ENCODE measurements at places on chromosomes 6 and 20. TPM values are rescaled to one million over a fixed set of nuclear protein-coding genes. Genes with fewer than 3 reads are reported as not detected.

- DNase-seq, result no peak
Observed at GRCh38 chr20:38110525-38111178, 54.4 kb downstream of the TGM2 start.

- DNase-seq, result no peak
Observed at GRCh38 chr6:152636609-152637295, 410 bp downstream of the SYNE1 start.

DNA sequence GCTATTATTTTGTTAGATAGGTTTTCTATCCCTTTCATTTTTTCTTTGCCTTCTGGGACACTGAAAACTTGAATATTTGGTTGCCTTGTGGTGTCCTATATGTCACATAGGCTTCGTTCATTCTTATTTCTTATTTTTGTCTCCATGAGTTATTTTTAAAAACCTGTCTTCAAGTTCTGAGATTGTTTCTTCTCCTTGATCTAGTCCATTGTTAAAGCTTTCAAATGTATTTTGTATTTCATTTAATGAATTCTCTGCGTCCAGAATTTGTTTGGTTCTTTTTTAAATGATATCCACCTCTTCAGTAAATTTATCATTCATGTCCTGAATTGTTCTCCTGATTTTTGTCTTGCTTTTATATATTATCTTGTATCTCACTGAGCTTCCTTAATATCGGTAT, 243.2 kb upstream of the BMP2 start:
- DNase-seq, result no peak

- no peak for DNase-seq
Observed at GRCh38 chr6:84785671-84786070, 21.3 kb upstream of the TBX18 start.

DNA sequence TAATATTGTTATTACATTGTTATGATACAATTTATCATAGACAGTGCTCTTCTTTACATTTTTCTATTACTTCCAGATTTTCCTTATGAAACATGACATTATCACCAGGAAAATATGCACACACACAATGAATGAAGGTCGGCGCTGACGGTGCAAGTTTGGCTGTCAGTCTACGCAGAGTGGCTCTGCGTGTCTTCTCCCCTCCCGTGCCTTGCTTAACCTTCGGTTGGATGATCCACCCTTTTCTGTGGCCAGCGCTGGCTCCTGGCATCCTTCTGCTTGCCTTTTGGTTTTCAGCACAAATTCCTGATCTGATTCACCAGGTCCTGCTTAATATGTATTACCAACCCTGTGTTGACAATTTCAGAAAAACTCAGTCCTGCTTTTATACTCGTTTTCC, 157.4 kb downstream of the TSHZ2 start:
- no peak for DNase-seq

DNA sequence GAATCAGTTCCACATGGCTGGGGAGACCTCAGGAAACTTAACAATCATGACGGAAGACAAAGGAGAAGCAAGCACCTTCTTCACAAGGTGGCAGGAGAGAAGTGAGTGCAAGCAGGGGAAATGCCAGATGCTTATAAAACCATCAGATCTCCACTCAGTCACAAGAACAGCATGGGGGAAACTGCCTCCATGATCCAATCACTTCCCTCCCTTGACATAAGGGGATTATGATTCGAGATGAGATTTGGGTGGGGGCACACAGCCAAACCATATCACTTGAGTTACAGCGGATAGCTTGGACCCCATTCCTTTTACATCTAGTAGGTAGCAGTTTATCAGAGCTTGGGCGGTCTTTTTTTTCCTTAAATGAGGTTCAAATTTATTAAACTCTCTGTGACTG, 19.1 kb downstream of the AFDN start:
- no peak for DNase-seq

GRCh38 chr20:21230686-21231085, 72.4 kb upstream of the XRN2 start:
- no peak for DNase-seq

DNA sequence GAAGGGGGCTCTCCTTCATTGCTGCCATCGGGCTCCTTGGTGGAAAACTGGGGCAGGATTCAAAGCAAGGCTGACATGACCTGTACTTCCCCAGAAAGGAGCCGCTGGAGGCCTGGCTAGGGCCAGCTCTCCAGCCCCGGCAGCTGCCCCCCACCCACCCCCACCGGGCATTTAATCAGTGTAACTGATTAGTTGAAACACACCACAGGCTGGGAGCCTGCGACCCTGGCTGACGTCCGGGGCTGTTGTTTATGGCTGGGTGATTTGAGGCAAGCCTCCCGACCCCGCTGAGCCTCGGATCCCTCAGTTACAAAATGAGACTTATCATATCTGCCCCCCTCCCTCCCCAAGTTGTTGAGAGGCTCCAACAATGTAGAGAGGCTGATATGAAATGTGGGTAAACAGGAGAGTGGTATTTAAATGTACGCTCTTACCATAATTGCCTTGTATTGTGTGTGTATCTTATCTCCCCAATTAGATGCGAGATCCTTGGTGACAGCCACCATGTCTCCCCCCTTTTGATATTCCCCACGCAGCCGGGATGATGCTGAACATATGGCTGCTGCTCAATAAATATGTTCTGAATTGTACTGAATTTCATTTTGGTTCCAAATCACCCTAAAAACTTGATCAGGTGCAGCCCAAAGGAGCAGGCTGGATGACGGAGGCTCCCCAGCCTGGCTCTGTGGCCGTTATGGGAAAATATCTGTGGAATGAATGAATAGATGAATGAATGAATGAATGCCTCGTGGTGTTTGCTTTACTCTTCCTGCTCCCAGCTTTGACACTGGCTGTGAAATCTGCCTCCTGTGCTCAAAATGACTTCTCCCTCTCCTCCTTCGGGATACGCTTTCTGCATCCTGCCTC, 31.8 kb upstream of the APCDD1L start:
- DNase-seq, result no peak

DNA sequence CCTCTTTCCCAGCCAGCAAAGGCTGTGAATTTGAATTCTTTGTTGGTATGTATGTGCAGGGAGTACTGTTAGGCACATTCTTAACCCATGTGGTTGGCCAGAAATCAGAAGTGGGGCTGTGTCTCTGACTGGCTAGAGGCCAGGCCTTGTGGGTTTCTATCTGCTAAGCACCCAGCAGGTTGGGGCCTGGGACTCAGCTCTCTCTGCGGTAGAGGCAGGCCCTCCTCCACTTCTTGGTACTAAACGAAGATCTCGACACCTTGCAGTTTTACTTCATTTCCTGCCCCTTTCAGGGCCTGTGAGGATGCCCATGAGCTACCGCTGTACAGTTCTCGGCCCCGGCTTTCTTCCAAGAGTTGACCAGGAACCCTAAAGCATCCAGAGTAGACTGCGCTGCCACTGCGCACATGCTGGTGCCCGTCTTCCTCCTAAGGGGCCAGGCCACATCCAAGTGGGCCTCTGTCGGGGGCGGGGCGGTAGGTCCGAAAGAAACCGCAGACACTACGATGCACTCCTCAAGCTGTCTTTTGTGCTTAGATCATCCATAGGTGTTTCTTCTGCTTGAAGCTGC, 51.1 kb downstream of the TCP11 start:
- DNase-seq, result no peak

DNA sequence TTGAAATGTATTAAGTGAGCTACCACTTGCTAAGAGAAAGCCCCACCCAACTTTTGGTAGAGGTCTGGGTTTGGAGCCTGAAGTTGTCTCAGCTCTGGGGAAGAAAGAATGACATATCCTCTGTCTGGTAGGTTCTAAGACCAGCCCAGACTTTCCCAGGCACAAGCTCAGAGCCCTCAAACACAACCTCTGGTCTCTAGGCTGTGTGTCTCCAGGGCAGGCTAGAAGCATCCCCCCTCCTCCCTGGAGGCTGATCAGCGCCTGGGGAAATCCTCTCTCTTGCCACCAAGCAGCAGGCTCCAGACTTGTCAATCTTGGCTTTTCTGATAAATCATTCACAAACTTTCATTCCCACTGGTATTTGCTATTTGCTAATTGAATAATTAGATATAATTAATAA, 226.5 kb upstream of the CST7 start:
- no peak for DNase-seq

DNA sequence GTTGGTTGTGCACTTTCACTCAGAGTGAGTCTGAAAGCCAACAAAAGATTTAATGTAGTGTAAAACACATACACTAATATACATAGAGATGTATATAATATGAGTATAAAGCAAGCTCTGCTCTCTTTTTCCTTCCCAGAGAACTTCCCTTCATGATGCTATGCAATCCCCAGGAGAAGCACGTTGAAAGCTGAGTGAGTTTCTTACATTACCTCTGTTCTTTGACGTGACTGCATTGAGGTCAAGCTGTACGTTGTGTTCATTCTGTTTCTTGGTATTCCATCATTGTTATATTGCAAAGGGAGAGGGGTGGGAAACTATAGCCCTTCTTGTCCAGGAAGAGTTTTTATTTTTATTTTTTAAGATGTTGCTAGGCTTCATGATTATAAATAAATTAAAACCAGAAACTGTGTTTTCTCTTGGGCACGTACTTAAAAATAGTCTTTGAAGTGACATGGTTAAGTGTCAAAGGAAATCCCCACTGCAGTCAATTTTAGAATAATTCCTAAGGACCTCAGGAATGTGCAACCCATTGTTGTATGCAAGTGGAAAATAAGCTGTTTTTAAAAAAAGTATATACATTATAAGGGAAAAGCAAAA, 651.0 kb downstream of the CD109 start:
- DNase-seq, result no peak

DNA sequence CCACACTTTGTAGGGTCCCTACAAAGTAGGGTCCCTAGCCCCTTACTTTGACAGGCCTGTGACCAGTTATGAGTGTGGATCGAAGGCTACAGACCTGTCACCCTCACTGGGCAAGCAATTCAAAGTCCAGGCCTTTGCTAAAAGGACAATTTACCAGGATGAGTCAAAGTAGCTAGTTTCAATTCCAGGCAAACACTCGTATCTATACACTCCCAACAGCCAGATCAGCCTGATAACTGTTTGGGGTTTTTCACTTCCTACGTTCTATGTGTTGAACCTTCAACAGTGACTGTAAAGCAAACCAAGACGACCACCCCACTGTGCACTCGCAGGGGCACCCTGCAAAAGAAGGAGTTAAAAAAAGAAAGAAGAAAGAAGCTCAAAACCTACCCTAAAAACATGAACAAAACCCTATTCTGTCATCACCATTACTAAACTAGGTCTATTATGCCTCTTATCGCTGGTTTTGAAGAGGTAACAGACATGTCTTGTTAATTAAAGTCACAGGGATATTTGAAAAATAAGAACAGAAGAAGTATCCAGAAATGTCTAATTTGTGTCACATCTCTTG, 3.2 kb downstream of the GFOD1 start:
- no peak for DNase-seq

HLA-DRB1 gene
- 87.1 TPM for total RNA-seq

SCUBE3 gene
- 0.59 TPM for total RNA-seq

PNRC1 gene
- 264 TPM for total RNA-seq

RNF39 gene
- not detected for total RNA-seq

PSMB9 gene
- total RNA-seq, result 20.1 TPM

TMEM74B gene
- total RNA-seq, result 1.5 TPM

RHAG gene
- total RNA-seq, result 2.6 TPM

TASP1 gene
- 14.9 TPM for total RNA-seq
